ENCODE measurements at places on chromosomes 2 and 18. TPM values are rescaled to one million over a fixed set of nuclear protein-coding genes. Genes with fewer than 3 reads are reported as not detected.

CYP27C1 gene
- total RNA-seq: under 0.01 TPM

TMEM17 gene
- total RNA-seq: 1.3 TPM

STAT4 gene
- total RNA-seq: 0.51 TPM

TRIM43 gene
- not detected for total RNA-seq

PCARE gene
- total RNA-seq: not detected

GPR17 gene
- not detected for total RNA-seq

Data from dermis microvascular lymphatic vessel endothelial cell (primary cell).